ENCODE measurements at places on chromosomes 12 and 14.

- DNase-seq, result no peak
Measured at GRCh38 chr14:36254020-36254624, 66.3 kb downstream of the MBIP start.

DNA sequence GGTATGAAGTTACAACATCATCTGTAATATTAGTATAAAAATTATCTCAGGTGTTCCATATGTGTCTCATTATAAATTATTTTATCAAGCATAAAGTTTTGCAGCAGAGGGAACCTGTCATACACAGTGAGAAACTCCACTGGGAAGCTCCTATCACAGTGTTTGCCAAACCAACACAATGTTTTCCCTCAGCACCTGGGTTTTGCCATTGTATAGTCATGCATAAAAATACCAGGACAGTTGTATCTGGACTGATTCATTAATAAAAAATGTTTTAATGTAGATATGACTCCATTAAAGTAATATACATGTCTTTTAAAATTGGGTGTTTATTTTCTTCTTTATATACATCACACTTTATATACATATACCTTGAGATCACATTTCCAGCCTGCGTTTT lies 56.6 kb downstream of the METTL25 start:
- DNase-seq, result no peak

DNA sequence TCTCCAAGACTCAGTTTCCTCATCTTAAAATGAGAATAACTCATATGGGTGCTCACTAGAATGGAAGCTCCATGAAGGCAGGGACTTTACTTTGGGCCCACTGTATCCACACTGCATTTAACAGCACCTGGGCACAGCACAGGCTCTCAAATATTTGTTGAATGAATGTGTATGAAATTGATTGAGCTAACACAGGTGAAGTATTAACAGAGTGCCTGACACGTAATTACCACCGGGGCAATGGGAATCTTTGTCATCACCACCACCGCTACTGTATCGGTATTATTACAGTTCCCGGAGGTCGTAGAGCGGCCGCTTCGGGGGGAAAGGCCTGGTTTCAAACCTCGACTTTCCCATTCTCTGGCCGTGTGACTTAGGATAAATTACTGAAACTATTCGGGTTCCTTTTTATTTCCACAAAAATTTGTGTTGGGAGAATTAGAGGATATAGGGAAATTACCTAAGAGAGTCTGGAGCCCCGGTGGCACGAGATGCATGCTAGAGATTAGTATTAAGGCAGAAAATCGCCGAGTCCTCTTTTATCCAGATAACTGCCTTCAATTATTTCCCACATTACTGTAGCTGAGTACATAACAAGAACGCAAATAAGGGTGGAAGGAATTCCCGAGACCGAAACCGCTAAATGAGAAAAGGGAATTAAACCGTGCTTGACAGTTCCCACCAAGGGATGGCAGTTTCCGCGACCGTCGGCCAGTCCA lies 1.0 kb upstream of the RIC8B start:
- DNase-seq, result peak; percentile 27

DNA sequence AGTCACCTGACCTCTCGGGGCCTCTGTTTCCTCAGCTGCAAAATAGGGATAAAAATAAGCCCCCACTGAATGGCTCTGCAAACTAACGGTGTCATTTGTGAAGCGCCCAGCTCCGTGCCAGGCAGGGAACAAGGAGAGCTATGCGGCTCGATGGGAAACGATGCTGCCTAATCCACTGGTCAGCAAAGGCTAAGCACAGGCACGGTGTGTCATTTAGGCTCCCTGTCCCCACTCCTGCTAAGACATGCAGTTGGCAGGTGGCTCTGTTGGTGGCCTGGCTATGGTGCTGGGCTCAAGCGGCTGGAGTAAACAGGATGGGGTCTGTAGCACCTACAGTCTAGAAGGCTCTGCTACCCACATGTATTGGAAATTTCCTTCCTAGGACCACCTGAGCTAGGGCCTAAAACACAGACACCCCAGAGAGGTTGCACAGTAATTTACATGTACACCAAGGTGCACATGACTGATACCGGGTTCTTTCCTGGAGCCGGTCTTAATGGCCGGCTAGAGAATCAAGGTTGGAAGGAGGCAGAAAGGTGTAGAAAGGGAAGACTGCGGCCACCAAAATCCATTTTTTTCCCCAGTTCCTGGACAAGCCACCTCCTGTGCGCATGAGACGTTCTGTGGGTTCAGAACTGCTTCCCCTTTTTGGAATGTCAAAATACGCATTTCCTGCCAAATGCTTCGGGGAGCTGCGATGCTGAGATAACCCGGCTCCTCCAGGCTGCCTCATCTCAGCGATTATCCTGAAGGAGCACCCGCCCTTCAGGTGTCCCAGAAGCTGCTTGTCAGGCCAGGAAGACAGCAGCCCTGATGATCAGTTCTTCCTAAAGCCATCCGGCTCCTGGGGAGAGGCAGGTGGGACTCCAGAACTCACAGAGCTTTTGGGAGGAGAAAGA lies 1.0 kb downstream of the CACNA2D4 start:
- DNase-seq, result peak; percentile 88

DNA sequence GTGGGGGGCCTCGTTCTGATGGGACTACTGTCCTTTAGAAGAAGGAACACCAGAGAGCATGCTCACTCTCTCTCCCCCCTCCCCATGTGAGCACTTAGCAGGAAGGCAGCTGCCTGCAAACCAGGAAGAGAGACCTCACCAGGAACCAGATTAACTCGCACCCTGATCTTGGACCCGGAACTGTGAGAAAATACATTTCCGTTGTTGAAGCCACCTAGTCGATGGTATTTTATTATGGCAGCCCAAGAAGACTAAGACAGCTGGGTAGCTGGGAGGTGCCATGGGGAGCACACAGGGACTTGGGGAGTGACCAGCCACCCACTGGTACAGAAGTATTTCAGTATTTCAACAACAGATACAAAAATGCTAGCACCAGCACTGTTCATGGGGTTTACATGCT lies 59.0 kb downstream of the VCPKMT start:
- DNase-seq, result no peak

DNA sequence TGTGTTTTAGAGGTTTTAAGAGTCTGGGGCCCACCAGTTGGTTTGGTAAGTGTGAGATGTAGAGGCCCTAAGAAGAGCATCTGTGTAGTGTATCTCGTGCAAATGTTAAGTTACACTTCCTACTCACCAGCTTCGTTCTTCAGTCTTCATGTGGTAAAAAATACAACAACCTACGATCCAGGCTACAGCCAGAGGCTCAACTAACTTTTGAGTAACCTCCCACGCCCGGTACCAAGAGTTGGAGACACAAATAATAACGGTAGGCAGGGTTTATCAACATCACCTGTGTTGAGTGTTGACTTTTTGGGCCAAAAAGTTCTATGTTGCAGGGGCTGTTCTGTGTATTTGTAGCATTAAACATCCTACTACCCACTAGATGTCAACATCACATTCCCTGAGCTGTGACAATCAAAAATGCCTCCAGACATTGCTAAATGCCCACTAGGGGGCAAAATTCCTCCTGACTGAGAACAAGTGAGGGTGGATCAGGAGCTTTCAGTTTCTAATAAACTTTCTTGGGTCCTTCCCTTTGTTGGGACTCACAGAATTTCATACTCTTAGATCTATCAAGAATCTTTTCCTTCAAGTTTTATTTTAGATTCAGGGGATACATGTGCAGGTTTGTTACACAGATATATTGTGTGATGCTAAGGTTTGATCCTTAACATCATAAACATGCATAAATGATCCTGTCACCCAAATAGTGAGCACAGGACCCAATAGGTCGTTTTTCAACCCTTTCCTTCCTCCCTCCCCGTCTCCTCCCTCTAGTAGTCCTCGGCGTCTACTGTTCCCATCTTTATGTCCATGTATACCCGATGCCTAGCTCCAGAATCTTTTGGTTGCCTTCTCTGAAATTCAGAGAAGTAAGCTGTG lies 94.7 kb downstream of the SLC2A13 start:
- peak; percentile 79 for DNase-seq

DNA sequence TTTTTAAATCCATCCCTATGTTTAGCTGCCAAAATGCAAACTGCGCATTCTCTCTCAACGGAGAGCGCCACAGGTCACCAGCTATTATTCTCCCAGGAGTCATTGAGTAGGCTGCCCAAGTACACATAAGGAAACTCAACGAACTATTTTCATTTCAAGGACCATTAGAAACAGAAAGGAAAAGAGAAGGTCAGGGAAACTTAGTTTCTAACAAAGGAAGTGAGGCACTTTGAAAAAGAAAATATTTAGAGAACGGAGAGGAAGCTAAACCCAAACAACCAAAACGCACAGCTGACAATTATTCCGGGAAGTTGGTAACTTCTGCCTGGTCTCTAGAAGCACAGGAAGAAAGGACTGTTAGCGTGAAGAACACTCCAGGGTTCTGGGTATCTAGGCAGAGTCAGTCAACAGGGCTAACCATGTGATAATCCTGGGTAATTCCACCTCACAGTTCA lies 23.5 kb downstream of the GPHB5 start:
- DNase-seq, result no peak

GRCh38 chr12:49910331-49911212 lies 6.9 kb upstream of the FAIM2 start:
- no peak for DNase-seq

DNA sequence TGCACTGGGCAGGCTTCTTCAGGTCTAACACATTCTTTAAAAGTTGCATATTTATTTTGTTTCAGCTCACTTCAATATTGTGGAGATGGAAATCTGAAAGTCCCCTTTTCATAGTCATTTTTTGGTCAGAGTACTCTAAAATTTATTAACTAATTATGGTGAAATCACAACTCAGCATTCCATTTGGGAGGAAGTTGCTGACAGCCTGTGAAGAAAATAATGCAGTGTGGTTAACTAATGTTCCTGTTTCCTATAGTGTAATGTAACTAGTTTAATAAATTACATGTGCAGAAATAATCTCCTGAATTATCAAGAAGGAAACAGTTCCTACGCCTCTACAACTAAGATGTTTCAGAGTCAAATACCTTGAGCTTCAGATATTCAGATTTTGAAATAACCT lies 17.1 kb downstream of the LRFN5 start:
- DNase-seq, result no peak

DNA sequence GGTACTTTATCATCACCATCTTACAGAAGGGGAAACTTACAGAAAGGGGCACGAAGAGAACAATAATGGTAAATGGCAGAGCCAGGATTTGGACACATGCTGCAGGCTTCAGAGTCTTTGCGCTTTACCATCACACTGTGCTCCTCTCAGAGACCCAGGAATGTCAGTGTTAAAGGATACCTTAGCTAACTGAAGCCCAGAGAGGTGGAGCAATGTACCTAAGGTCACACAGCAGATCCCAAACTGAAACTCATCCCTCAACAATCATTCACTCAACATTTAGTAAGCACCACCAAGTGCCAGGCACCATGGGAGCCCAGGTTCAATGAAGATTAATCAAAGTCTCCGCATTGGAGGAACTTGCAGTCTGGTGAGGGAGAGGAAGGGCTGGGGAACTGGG lies 8.0 kb upstream of the KRT78 start:
- no peak for DNase-seq
